NCI-H748 treated with DMSO at 0.1 percent for 48 hours (cell line): ENCODE measurements at places on chromosomes 11 and 22.

DNA sequence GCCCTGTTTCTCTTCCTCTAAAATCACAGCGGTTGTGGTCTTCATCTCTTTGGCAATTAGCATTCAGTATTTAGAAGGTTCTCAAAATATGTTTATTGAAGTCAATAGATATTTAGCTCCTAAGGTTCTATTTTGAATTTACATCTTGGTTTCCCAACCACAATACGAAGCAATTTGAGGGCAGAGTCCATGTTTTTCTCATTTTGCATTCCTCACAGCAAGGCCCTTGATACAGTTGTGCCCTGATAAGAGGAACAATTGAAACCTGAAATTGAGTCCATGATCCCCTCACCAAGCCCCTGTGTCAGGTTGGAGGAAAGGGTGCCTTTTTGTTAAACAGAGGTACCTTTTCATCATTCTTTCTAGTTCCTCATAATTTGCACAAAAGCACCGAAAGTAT lies 131.5 kb downstream of the CCDC81 start:
- DNase-seq: no peak

DNA sequence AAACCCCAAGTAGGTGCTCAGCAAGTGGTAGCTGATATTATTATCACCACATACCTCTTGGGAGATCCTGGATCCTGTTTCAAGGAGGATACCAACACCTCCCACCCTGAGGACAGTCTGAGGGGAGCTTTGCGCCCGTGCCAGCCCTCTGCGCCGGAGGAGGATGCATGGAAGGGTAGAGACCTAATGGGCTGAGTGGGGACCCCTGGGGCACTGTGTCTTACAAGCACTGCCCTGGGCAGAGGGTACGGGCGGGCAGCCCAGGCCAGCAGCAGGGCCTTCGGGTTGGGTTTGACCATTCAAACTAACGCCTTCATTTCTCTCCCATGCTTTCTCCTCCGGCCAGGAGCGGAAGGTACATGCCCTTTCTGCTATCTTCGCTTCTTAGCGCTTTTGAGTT lies 26.3 kb downstream of the MYBPC3 start:
- DNase-seq: no peak

- DNase-seq: no peak
Measured at GRCh38 chr11:3088806-3089205, 31.6 kb upstream of the CARS1 start.

DNA sequence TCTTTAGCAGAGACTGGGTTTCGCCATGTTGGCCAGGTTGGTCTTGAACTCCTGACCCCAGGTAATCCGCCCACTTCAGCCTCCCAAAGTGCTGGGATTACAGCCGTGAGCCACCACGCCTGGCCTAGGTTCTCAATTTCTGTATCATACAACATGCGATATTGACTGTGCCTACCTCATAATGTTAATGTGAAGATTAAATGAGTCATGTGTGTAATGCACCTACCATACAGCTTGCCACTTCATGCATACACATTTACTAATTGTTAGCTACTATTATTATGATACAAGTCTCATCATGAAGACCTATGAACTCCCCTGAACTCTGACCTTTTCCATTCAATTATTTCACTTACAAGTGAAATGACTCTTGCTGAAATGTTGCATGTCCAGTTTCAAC lies 25.7 kb downstream of the AGBL2 start:
- no peak for DNase-seq

GRCh38 chr11:87447606-87448005 lies 409.9 kb downstream of the TMEM135 start:
- DNase-seq: no peak

DNA sequence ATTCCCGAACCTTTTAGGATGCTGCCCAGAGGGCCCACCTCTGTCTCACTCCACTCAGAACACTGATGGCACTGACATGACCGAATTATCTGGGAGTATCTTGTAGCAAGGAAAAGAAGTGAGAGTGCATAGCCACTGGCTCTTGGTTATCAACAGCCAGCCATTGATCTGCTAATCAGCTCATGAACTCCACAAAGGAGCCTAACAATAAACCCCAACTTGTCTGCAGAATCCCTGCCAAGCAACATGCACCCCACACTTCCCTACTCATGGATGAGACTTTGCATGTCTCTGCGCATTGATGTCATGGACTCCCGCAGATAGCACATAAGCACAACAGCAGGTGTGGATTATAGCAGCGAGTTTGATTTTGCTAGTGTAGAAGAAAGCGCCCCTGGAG lies 1538.9 kb upstream of the RAG2 start:
- no peak for DNase-seq

DNA sequence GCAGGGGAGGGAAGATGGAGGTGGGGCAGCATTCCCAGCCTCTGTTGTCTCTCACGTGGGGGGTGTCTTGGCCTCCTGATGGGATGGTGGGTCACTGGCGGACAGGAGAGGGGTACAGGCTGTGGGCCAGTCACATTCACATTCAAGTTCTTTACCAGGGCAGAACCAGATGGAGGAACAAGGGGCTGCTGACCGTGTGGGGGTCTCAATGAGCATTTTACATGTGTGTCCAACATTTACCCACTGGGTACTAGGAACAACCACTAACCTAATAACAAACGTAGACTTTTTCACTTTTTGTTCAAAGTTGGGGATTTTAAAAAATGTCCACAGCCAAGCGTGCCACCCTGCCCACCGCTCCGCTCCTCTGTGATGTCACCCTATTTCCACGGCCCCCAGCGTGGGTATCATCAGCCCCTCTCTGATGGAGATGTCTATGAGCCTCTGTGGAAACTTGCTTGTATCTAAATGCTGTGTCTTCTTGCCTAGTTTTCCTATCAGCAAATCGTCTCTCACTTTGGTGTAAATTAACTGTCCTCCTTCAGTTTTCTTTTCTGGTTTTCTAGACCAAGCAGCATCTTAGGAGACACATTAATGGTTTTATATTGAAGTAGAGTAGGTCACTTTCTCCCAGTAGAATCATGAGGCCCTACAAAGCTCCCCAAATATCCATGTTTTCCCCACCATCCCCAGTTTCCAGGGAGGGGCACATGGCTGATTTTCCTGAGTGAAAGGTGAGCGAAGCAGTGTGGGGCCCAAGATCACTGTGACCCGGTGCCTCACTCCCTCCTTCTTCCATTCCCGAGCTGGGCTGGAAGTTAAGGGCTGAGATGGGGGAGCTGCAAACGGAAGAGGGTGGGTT lies 936.7 kb downstream of the BRD1 start:
- DNase-seq: no peak

DNA sequence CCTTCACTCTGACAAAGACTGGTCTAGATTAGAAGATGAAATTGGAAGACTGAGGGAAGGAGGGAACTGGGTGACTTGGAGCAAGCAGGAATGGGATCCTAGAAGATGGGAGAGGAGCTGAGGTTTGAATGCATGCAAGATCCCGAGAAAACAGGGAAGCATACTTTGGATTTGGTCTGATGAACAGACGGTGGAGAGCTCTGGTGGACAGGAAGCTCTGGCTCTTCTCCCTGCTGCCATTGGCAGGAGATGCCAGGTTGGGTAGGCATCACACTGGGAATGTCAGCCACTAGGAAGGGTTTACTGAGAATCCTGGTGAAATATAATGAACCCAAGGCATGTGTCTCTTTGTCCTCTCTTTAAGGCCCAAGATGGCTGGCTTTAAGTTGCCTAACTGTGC lies 16.5 kb downstream of the NAV2 start:
- DNase-seq: no peak

- no peak for DNase-seq
Measured at GRCh38 chr11:71064183-71064582, 188.2 kb downstream of the SHANK2 start.

GRCh38 chr11:31847761-31848160 lies 36.6 kb upstream of the PAX6 start:
- DNase-seq: no peak

- no peak for DNase-seq
Measured at GRCh38 chr22:26542831-26543230, 30.6 kb upstream of the TFIP11 start.

DNA sequence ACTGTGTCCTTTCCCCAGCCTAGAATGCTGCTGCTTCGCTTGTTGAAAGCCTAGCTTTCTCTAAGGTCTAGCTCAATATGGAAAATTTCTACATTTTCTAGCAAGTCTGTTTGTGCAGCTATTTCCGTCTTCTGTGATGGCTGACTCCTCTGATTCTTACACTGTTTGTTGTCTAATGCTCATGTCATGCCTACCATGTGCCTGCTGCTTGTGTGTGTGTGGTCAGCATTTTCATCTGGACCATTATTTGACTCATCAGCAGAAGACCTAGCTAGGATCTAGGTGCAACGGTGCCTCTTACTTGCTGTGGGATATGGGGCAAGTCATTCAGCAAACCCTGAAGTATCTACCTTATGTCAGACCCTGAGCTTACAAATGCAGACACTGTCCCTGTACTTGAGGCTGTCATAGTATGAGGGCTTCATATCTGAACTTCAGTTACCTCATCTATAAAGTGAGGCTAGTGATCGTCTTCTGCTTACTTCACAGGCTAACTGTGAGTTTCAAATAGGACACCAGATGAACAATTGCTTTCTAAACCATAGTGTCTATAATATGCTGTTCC lies 86.5 kb upstream of the MYO18B start:
- no peak for DNase-seq

DNA sequence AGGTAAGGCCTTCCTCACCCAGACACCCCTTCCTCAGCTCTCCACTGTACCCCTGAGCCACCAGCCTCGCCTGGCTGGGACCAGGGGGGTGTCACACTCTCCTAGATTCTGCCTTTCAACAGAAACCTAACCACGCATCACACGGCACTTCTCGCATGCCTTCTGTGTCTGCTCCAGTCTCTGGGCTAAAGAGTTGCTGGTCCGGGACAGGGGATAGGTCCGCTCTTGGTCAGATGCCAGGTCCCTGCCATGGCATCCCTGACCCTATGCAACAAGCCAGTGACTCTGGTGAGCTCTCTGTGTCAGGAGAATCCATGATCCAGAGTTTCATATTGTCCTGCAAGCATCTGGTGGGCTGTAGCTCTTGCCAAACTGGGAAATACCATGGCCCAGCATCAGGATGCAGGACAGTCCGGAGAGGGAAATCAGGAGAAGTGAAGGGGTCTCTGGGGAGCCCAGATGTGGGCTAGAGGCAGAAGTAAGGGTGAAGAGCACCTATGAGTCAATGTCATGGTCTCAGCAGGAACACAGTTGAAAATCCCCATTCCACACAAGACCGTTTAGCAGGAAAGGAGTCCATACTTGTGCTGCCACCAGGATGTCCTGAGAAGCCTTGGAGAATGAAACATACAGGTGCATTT lies 14.1 kb downstream of the IGLL5 start:
- DNase-seq: no peak

DNA sequence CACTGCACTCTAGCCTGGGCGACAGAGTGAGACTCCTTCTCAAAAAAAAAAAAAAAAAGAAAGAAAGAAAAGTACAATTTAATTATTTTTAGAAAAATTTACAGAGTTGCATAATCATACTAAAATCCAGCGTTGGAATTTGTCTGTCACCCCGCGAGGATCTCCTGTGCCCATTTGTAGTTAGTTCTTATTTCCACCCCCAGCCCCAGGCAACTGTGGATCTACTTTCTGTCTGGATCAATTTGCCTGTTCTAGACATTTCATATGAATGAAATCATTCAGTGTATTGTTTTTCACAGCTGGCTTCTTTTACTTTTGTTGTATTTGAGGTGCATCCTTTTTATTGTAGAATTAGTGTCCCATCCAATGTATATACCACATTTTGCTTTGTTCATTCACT lies 102.6 kb upstream of the RASSF10 start:
- DNase-seq: no peak

DNA sequence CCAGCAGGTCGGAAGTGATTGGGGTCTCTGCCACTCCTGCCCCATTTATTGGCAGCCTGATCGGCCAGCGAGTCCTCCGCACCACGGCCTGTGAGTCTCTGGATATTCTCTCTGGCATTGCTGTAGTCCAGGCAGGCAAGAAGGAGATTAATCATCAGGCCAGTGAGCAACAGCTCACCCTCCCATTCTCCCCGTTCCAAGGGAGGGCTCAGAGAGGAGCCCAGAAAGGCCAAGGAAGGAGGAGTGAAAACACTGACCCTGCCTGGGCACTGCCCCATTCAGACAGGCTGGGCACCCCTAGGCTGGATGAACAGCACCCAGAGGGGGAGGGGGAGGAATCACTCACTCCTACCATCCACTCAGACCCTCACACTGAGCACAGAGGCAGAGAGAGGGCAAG lies 3.1 kb downstream of the SAA2 start:
- DNase-seq: no peak

- DNase-seq: no peak
Measured at GRCh38 chr11:100870138-100870537, 183.1 kb downstream of the ARHGAP42 start.

- DNase-seq: no peak
Measured at GRCh38 chr22:45091254-45091854, 72.4 kb upstream of the NUP50 start.

- DNase-seq: no peak
Measured at GRCh38 chr22:18999008-18999407, 62.9 kb upstream of the PRODH start.

DNA sequence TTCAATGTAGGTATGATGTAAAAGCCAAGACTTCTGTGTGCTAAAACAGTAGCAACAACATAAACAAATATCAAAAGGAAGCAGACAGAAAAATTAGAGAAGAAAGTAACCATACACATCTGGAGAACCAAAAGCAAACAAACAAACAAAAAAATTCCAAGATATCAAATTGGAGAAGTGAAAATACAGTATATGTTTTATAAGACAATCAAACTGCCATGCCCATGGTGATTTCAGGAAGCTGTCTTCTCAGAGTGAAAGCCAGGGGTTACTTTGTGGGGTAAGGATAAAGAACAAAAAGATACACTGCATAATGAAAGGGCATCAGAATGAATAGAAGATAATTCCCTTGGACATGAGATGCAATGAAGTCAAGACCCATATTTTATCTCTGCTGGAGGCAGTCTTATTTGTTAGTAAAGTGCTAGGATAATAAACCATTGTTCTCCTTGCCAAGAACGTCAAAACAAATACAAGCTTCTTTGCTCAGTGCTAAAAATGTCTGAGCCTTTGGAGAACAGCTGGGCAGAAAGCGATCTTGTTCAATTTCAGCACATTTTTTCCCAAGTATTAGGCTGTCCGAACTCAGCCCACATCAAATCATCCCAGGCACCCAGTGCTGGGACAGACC lies 38.1 kb upstream of the LDLRAD3 start:
- no peak for DNase-seq

GRCh38 chr11:9253086-9253485 lies 12.1 kb downstream of the DENND5A start:
- DNase-seq: no peak
